Esophagus mucosa (tissue), 1 donor: ENCODE measurements at places on chromosomes 13 and 19. TPM values are rescaled to one million over a fixed set of nuclear protein-coding genes. Genes with fewer than 3 reads are reported as not detected.

The HSPB6 gene
- 2.6 TPM for total RNA-seq

DNA sequence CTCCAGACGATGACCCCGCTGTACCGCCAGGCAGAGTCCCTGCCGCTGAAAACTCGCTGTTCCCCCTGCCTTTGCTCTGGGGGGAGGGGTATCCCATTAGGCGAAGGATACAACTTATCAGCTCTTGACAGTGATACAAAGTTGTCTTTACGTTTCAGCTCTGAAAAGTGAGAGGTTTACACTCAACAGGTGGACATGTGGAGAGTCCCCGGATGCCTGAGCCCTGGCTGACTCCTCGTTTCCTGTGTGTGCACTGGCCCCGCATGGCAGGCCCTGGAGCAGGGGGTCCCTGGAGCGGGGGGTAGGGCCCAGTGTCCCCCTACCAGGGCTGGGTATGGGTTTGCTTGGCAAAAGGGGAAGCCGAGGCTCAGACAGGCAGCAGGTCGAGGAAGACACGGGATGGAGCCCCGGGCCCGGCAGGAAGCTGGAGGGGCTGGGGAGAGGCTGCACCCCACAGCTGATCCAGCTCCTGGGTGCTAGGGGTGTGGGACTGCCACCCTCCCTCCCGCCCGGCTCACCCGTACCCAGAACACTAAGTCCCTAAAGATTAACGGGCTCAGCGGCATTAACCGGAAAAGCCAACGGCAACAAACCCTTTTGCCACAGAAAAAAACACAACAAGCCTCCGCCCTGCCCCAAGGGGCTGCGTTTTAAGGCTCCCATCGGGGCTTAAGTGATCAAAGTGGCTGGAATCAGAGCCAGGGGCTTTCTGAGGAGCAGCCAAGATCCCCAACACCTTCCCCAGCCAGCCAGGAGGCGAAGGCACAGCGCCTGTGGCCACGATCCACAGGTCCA is 5.6 kb downstream of the TCF3 start:
- ATAC-seq = no peak

The ZNF415 gene
- 0.28 TPM for total RNA-seq

DNA sequence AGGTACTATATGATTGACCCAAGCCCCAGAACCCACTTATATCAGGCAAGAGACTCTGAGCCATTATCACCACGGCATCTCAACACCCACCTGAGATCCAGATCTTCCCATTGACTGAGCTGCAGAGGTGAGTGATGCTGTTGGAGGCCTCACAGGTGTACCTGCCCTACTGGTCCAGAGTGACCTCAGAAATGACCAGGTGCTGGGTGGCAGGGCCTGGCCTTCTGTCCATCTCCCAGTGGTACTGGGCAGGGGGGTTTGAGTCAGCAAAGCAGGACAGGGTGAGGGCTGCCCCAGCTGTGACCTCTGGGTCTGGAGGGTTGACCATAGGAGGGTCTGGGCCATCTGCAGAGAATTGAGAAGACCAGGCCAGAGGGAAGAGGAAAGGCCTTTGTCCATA is 13.2 kb upstream of the CEACAM20 start:
- ATAC-seq = no peak

The PTGIR gene
- 0.12 TPM for total RNA-seq
